ENCODE measurements at places on chromosomes 11 and 22.

DNA sequence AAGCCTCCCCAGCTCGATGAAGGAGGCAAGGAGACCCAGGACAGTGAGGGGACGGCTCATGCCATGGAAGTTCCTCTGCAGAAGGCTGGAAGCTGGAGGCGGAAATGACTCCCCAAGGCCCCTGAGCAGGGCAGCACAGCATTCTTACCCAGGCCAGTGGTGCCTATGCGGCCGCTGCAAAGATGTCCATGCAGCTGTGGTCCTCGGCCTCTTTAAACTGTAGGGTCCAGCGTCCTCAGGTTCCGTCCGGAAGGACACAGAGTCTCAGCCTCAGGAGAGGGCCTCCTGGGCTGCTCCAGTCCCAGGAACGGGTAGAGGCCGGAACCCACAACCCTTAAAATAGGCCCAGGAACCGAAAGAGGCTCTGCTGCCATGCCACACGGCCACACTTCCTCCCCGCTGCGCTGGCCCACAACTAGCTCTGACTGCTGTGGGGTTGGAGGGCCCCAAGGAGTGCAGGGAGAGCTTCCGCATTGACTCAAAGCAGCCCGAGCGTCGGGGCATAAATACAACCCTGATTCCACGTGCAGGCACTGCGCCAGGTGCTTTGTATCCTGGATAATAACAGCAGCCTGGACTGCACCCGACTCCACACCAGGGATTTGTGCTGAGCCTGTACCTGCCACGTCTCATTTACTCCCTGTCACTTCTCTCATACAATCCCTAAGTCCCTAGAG, 5.5 kb downstream of the KIAA0930 start:
- no peak for DNase-seq

- DNase-seq: no peak
Observed at GRCh38 chr11:9530020-9530621, 43.3 kb upstream of the WEE1 start.

DNA sequence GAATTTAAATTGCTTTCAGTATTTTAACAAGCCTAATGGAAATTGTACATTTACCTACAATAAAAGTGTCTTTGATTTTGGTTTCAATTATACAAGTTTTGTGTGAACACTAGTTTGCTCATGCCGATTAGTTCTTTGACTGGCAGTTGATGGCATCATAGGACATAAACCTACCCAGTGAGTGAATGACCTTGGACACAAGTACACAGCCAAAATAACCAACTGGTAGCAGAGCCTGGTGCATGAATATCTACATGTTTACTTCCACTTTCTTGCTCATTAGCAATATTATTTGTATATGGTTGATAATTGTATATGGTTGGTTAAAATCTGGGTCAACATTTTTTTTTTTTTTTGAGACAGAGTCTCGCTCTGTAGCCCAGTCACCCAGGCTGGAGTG, 37.8 kb downstream of the STIM1 start:
- no peak for DNase-seq

DNA sequence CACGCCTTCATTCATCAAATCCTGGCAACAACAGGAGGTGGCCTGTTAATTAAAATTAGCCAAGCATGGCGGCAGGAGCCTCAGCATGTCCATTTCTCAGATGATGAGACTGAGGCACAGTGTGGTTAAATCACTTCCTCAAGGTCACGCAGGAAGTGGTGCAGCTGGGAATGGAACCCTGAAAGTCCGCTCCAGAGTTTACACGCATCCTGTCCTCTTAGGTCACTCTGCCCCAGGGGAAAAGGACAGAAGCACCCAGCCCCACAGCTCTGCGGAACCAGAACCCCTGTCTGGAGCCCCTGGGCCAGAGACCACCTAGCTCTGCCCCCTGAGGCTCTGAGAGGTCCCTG, 19.6 kb downstream of the RPL3 start:
- DNase-seq: no peak

DNA sequence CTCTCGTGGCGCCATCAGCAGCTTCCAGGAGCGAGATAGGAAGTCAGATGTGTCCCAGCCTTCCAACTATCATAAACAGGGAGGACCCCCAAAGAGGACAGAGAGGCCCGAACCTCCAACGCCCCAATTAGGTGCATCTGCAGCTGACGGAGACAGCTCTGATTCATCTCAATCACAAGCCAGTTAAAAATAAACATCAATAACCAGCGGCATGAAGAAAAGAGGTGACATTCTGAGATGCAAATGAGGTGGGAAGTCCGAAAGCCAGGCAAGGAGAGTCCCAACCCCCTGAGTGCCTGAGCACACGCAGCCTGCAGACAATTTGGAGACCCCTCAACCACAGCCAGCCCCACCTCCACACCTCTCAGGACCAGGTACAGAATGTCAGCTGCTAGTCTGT, 28.1 kb upstream of the IGSF9B start:
- no peak for DNase-seq

GRCh38 chr11:105164208-105164607, 24.6 kb upstream of the CARD18 start:
- DNase-seq: no peak

GRCh38 chr22:20218326-20218872, 49.7 kb downstream of the RTN4R start:
- DNase-seq: no peak

- DNase-seq: no peak
Observed at GRCh38 chr22:46976143-46976542, 213.7 kb downstream of the TBC1D22A start.

- no peak for DNase-seq
Observed at GRCh38 chr11:122020902-122021301, 95.1 kb downstream of the BLID start.

DNA sequence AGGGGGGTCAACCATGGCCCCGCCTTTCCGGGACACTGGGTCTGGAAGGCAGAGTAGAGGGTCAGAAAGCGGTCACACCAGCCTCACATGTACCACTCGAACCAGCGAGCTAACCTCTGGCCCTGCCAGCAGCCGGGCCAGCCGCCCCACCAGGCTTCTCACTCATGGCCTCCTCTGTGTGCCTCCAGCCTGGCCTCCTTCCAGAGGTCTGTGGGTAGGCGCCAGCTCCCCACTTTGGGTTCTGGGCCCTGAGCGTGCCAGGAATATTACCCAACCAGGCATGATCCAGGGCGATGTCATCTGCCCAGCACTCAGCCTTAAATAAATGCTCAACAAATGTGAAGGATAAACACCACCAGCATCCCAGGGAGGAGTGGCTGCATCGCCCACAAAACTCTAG, 5.8 kb downstream of the SCUBE1 start:
- DNase-seq: no peak

DNA sequence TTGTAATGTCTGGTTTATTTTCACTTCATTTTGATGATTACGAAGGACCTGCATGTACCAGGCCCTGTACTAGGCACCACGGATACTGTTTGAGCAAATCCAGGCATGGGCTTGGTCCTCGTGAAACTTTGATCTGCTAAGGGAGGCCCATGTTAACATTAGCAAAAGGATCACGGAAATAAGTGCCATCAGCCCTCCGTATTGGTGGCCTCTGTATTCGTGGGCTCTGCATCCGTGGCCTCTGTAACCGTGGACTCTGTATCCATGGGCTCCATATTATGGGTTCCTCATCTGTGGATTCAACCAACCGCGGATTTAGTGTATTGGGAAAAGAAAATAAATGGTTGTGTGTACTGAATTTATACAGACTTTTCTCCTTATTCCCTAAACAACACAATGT, 8.7 kb downstream of the ARHGAP8 start:
- DNase-seq: no peak

- no peak for DNase-seq
Observed at GRCh38 chr22:21041937-21042336, 3.8 kb upstream of the LRRC74B start.

DNA sequence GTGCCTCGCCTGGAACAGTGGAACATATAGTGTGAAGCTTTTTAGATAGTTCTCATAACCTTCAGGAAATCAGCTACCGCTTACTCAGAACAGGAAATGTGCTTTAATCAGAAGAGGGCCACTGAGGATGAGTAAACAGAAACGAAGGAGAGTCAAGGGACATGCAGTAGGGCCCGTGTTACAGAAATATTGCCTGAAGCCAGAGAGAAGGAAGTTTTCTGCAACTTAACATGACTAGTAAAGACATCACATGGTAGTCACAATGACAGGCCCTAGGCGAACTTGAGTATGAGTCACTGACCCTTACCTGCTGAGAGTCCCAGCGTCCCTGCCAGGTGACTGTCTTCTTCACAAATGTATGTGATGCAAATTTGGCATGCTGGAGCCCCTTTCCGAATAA, 39.4 kb downstream of the CARD18 start:
- no peak for DNase-seq

GRCh38 chr11:76288166-76288980, 82.1 kb upstream of the WNT11 start:
- no peak for DNase-seq

DNA sequence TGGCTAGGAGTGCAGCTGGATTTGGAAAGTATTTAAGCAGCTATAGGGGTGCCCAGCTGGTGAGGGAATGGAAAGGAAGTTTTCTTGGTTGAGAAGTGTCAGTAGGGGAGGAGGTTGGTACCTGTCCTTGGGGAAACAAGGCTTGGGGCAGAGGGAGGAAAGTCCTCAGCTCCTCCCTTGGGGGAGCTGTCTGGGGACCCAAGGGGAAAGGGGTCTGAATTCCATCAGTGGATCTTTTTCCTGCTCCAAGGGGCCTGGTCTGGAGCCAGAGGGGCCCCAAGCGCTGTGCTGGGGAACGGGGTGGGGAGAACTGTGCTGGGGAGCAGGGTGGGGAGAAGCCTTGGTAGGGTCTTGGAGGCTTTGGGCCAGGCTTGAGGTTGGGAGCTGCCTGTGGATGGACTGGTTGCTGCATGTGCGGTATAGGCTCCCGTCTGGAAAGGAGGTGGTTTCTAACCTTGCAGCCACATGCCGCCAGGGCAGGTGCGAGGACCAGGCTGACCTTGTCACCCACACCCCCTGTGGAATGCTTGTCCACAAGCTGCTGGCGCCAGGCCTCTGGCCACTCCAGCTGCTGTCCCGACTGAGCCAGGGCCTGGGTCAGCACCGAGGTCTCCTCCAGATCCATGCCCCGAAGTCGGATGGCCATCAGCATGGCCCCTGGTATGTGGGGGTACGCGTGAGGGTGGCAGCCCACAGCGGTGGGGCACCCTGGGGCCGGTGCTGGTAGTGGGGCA, 963 bp downstream of the TYMP start:
- no peak for DNase-seq

GRCh38 chr11:122833846-122834464, 4.3 kb upstream of the CRTAM start:
- DNase-seq: no peak

DNA sequence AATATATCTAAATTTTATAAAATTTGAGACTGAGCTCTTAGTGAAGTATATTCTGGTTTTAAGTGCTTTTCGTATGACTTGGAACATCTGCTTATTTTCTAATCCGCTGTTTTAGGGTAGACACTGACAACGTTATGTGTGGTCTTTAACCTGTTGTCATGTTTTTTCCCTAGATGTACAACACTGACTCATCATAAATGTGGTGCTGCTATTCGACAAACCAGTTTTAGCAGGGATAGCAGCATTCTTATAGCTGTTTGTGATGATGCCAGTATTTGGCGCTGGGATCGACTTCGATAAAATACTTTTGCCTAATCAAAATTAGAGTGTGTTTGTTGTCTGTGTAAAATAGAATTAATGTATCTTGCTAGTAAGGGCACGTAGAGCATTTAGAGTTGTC, 23.8 kb upstream of the HIKESHI start:
- DNase-seq: no peak

DNA sequence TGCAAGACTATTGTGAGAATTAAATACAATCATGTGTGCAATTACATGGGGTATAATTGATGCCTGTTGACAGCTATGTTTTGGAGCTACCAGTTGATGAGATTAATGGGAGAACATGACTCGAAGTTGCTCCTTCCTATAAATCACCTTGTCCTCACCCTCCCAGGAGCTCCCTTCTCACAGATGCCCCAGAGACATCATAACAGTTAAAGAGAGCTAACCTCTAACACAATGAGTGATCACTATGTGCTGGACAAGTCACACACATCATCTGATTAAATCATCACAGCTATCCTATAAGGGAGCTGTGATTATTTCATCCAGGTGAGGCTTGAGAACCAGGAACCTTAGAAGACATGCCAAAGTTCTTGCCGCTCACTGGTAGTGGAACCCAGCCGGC, 394.2 kb downstream of the NTM start:
- DNase-seq: no peak

- DNase-seq: no peak
Observed at GRCh38 chr22:33476206-33476605, 418.0 kb upstream of the SYN3 start.

GRCh38 chr11:73047773-73048371, 94.2 kb downstream of the FCHSD2 start:
- DNase-seq: no peak

DNA sequence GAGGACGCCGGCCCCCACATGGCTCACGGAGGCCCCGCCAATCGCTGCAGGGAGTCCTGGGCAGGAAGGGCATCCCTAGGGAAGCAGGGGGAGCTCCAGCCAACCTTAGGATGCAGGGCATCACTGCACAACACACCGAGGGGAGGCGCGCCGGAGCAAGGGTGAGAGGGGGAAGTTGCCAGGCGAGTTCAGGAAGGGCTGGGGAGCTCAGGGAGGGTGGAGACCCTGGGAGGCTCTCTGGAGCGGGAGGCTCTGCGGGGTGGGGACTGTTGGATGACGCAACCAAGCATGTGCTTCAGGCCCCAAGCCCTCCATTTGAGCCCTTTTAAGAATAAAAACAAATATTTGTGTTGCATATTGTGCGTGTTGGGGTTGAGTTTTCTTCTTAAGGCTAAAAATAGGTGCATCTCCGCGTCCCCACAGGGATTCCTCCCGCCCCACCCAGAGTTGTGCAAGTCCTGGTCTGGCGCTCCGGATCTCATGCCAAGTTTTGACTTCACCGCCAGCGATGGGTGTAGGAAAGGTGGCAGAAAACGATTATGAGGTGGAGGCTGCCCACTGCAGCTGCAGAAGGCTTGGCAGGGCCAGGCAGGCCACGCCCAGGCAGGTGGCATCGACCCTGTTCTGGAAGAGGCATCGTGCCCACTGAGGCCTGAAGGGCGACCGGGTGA, 65.2 kb downstream of the WNT7B start:
- DNase-seq: no peak

GRCh38 chr22:48258064-48258701, 1495.7 kb downstream of the TBC1D22A start:
- DNase-seq: no peak

GRCh38 chr11:114348200-114349191, 51.8 kb downstream of the C11orf71 start:
- DNase-seq: peak; percentile 64

DNA sequence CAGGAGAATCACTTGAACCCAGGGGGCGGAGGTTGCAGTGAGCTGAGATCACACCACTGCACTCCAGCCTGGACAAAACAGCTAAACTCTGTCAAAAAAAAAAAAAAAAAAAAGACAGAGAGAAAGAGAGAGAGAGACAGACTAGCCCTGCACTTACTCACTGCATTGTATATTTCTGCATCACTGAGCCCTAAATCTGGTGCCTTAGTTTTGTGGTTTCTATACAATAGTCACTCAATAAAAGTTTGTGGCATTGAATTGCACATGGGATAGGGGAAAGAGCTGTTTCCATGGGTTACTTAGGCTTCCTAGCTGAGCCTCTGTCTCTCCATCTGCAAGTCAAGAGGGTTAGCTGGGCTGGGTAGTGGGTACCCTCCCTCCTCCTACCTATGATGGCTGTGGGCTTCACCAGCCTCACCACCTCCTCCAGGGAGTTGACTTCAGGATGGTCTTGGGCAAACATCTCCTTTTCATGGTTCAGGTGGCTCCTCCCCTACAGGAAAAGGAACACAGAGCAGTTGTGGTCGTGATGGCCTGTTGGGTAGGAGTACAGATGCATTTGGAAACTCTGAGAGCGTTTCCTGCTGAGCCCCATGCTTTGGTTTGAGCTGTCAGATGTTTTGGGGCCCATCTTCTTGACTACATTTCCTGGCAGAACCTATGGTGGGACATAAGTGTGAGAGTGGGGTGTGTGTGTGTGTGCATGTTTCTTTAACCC, 73.2 kb downstream of the CCDC81 start:
- DNase-seq: no peak

Data from left kidney (tissue), 8 donors.